ENCODE measurements at places on chromosomes 2 and 18.

DNA sequence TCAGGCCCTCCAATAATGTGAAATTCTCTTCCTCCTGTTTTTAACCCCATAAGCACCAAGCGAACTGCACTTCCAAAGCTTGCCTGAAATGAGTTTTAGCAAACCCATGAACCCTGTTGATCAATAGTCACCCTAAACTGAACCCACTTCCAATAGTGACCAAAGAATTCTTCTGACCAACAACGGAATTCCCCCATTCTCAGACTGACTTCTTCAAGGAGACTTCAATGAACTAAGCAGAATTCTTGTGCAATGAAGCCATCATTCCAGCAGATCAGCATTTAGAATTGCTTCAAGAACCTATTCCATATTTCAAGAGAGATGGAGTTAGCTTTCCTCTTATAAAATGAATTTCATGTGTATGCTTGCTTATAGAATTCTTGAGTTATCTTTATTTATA, 176.9 kb upstream of the FN1 start:
- no peak for DNase-seq

DNA sequence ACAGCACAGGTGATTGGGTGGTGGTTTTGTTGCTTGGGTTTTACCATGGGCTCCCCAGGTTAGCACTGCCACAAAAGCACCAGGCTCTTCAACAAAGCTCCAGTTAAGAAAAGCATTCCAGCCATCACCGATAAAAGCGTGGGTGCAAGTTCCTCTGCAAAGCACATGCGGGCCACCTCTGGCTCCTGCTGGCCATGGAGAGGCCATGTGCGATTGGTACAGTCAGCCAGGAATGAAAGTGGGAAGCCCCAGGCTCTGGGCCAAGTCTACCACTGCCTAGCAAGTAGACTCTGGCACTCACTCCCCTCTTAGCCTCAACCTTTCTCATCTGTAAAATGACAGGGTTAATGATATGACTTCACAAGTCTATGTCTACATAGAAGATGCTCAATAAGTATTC, 36.0 kb downstream of the BCL11A start:
- no peak for DNase-seq

GRCh38 chr18:55248495-55248894, 289.2 kb upstream of the CCDC68 start:
- no peak for DNase-seq

DNA sequence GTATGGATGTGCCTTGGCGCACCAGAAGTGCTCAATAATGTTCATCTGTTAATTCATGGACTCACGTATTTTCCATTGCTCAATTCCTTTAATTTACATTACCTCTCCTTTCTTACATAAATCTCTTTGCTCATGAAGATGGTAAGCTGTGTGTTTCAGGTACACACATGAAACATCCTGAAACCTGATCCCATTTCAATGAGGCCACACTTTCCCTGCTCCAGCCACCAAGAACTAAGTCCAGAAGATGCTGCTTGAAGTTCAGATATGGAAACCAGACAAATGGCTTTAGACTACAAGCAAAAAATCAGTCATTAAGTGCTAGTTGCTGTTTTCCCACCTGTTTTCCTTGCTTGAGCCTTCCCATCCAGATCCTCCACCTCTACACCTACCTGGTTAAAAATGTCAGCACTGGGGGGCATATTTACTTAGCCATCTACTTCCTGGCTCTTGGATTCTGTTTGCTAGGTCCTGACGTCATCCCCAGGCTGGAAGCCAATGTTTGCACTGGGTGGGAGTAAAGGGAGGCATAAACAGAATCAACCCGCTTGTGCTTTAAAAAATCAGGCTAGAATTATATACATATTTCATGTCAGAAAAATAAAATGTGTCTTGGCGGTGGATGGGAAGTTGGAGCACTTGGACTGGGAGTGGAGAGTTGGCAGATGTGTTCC, 309.7 kb downstream of the OSR1 start:
- DNase-seq = no peak

GRCh38 chr2:219570194-219570923, 980 bp downstream of the OBSL1 start:
- no peak for DNase-seq

- no peak for DNase-seq
Observed at GRCh38 chr2:181307203-181307991, 149.8 kb upstream of the ITGA4 start.

DNA sequence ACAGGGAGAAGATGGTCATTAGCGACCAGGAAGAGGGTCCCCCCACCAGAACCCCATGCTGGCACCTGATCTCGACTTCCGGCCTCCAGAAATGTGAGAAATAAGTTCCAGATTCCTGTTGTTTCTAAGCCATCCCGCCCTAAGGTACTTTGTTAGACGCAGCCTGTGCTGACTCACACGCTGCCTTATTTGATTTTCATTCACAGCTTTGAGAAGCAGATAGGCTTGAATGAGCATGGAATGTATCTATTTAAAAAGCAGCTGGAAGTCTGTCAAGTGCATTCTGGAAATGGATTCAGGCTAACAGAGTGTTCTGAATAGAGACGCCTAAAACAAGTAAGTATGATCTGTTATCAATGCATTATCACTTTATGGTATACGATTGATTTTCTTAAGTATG, 8.3 kb upstream of the IL1R2 start:
- DNase-seq = no peak

DNA sequence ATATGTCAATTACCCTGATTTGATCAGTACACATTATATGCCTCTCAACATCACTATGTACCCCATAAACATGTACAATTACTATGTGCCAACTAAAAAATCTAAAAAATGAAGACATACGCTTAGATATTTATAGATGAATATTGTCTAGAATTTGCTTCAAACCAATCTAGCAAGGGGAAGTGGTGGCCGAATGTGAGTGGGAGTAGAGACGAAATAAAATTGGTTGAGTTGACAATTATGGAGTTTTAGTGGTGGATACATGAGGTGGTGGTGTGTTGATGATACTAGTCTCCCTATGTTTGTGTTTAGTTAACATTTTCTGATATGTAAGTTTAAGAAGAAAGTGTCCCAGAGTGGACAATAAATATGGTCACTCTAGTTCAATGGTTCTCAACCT, 49.0 kb downstream of the SDC1 start:
- no peak for DNase-seq

GRCh38 chr2:39119732-39120520, 925 bp downstream of the SOS1 start:
- DNase-seq = peak; percentile 15

DNA sequence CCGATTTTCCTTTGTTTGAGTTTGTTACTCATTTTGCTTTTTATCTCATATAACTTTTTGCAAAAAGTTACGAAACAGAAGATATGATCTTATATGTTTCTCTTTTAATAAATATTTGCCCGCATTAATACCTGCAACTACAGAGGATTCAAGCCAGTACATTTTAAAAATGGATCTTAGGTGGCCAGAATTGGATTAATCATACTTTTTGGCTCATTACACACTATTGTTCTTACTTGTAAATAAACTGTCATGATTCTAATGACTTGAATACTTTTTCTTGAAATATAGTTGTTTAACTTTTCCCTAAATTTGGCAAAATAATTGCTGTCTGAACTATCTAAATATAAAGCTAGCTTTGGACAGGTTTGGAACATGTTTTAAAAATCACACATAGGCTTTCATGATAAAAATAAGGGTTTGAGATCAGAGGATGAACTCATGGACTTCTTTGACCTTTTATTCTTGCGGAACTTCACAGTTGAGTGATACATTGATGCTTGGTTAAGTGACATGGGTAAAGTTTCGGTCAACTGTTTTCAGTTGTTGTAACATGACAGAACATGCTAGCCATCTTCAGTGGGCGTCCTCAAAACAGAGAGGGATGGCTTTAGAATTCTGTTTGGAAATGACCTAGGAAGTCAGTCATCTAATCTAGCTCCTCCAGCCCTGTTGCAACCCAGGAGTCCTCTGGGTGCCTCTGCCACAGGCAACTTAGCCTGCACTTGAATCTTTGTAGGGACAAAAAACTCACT, 44.5 kb downstream of the LTBP1 start:
- no peak for DNase-seq

- no peak for DNase-seq
Observed at GRCh38 chr2:139759000-139759505, 978.9 kb upstream of the NXPH2 start.

- DNase-seq = peak; percentile 35
Observed at GRCh38 chr18:21167641-21168377, 56.2 kb upstream of the ROCK1 start.

- DNase-seq = no peak
Observed at GRCh38 chr2:201396595-201396994, 39.5 kb upstream of the FLACC1 start.

- no peak for DNase-seq
Observed at GRCh38 chr18:68972176-68972575, 174.3 kb downstream of the CCDC102B start.

GRCh38 chr2:213751446-213751845, 467.2 kb downstream of the SPAG16 start:
- DNase-seq = no peak

GRCh38 chr2:219086196-219086595, 25.5 kb upstream of the IHH start:
- no peak for DNase-seq

All from NT2/D1 (cell line).